ENCODE measurements at places on chromosomes 11 and 22.

DNA sequence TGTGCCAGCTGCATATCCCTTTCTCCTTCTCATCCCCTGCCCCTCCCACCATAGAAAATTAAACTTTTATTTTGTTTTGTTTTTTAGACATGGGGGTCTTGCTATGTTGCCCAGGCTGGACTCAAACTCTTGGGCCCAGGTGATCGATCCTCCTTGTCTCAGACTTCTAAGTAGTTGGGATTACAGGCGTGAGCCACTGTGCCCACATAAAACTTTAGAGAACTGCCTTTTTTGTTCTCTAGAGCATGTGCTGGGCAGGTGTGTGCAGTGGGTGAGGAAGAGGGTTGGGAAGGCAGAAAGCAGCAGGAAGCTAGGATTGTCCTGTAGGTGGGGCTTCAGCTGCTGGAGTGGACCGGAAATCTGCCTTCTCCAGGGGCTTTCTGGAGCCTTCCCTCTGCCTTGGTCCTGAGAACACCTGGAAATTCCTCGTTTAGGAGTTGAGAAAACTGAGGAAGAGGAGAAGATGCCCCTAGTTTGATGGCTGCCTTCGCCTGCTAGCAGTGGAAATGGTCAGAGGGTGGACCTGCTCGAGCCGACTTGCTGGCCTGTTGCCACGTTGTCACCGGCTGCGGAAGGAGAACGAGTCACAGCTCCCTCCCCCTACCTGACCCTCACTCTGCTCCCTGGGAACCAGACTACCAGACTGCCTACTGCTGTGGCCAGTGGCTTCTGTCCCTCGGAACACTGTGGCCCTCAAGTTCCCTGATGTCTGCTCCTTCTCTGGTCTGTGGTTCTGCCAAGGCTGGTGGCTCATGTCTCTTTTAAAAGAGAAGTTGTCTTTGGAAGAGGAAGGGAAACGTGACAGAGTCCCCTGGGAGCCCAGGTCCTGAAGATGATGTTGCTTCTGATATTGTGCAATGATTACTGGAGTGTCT is 4.0 kb downstream of the ST14 start:
- DNase-seq, result no peak

DNA sequence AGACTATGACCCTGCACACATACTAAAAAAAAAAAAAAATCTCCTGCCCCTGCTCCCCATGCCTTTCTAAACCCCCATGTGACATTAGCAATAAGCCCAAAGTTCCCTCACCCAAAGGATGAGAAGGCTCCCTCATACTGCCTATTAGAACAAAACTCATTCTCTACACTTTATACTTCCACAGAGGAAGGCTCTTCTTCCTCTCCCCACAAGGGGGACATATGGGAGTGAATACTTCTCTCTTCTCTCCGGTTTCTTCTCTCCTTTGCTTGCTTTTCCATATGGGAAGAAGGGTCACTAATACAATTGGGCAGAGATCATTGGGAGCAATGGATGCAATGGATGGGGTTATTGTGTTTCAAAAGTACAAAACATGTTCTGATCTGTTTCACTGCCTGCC is 3.3 kb downstream of the OR52L1 start:
- no peak for DNase-seq

- DNase-seq, result no peak
Measured at GRCh38 chr11:92843455-92843854, 126.0 kb upstream of the MTNR1B start.

GRCh38 chr11:79676396-79676795 is 235.6 kb upstream of the TENM4 start:
- DNase-seq, result no peak

DNA sequence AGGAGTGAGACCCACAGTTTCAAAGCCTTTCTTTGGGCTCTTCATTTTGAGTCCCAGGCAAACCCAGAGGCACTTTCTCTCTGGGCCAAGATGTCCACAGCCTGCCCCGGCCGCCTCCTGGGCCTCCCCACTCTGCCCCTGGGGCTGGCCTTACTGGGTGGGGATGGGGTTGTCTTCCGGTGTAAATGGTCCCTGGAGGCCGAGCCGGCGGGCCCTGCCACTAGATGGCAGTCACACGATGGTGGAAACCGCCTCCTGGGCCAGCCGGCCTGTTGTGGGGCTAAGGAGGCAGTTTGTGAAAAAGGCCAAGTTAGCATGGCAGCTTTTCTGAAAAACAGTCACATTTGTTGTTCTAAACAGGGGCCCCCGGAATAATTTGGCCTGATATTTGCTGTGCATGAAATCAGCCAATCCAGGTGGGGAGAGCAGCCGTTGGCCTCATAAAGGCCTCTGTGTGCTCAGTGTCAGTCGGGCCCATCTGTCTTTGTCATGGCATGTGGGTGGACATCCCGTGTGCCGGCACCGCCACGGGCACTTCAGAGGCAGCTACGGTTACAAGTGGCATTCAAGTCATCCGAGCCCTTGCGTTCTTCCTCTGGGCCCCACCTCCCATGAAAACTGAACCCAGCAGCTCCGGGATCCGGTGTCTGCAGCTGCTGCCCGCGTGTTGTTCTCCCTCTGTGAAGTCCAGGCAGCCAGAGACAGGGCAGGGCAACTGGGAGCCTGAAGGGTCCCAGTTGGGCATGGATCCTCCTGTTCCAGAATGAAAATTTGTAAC is 6.5 kb downstream of the MRPL23 start:
- DNase-seq, result no peak

DNA sequence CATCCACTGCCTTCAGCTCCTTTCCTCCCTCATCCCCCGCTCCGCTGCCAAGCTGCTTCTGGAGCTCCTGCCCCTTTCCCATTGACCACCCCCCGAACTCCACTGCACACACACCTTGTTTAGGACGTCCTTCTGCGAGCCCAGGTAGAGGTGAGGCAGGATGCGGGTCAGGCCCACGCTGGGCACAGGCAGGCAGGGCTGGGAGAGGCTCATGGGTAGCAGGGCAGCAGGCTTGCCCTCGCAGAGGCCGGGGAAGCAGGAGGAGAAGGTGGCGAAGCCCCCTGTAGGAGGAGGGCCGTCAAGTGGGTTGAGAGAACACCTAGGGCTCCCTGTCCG is 13.3 kb downstream of the DUSP8 start:
- no peak for DNase-seq

DNA sequence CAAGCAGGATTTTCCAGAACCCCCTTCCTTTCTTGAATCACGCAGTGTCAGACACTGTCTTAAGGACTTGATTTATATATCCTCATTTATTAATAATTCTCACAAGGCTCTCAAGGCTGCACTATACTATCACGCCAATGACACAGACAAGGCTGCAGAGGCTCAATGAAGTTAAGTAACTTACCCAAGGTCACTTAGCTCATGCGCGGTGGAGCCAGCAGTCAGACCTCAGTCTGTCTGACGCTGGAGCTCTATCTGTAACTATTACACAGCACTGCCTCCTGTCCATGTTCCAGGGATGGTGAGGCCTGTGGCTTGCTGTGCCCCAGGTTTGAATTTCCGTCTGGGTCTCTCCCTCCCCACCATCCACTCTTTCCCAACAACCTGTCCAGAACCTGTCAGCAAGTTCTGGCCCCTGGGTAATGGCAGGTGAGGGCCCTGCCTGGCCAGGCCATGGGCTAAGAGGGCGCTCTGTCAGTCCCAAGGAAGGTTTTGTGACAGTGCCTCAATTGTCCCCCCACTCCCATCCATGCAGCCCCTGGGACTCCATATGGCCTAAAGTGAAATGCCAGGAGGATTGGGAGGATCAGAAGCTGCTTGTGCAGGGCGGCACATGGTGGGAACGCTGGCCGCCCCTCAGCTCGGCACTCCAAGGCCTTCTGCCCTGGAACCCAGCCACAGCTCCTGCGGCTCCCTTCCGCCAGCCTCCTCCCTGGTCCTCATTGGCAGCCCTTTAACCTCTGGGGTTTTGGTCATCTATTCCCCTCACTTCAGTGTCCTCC is 8.6 kb downstream of the KCNC1 start:
- no peak for DNase-seq

- DNase-seq, result no peak
Measured at GRCh38 chr22:17853073-17853472, 78.8 kb upstream of the BID start.

GRCh38 chr11:2775083-2775625 is 75.4 kb upstream of the KCNQ1OT1 start:
- DNase-seq, result no peak

- no peak for DNase-seq
Measured at GRCh38 chr11:67780056-67780455, 105.6 kb upstream of the ALDH3B2 start.

DNA sequence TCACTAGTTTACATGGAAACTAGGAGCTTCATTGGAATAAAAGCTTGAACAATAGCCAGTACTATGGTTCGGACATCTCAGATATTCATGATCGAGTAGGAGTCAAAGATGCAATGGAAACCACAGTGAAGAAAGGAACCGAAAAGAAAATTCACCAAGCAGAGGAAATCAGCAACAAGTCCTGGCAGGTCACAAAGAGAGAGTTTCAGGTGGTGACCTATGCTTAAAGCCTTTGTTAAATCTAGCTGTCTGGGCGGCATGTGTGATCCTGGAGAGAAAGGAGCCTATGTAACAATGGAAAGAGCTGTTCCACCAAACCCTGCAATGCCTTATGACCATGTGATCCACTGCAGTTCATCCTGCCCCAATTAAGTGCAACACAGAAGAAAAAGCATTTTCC is 68.9 kb upstream of the POU2AF2 start:
- DNase-seq, result no peak

DNA sequence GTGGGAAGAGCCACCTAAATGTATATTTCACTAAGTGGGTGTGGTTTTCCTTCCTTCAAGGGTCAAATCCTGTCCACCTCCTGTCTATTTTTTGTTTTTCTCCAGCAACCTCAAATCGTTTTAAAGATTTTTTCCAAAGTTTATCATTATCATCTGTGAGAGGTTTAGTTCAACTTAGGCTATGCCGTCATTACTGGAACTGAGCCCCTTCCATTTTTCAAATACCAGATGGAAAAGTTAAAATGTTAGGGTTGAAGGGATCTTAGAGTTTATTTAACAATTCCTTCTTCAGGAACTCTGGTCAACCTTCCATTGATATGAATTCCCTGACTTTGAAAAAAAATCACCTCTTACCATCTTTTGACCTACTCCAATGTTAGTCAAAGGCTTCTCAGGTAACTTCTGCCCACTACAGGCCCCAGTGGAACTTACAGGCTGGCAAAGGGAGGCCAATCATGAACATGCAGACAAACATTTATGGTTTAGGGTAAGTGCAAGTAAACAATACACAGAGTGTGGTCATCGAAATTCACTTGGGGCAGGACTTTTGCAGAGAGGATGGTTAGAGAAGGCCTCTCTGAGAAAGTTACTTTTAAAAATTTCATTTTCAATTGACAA is 45.2 kb downstream of the SYN3 start:
- DNase-seq, result no peak

GRCh38 chr11:117565709-117566108 is 231.3 kb downstream of the DSCAML1 start:
- DNase-seq, result no peak

GRCh38 chr11:69422645-69423044 is 58.8 kb upstream of the LINC01488 start:
- DNase-seq, result no peak

- DNase-seq, result peak; percentile 43
Measured at GRCh38 chr22:40216041-40216756, 38.5 kb downstream of the TNRC6B start.

GRCh38 chr11:37184326-37184725 is 586.3 kb upstream of the RAG2 start:
- DNase-seq, result no peak

DNA sequence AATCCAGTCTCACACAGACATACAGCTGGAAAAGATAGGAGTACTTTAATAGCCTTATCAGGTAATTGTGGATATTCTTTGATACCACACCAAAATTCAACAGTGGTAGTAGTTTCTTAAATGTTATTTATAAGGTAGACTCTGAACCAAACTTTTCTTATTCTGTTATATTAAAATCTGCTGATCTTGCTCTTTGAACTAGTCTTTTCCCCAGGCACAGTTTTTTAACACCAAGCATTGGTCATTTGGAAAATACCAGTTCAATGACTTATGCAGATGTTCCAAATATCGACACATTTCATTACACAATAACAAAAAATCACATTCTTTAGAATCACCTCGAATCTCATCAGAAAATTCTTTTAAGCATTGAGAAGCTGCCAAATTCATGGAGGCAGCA is 7.6 kb downstream of the TRIM66 start:
- DNase-seq, result no peak

DNA sequence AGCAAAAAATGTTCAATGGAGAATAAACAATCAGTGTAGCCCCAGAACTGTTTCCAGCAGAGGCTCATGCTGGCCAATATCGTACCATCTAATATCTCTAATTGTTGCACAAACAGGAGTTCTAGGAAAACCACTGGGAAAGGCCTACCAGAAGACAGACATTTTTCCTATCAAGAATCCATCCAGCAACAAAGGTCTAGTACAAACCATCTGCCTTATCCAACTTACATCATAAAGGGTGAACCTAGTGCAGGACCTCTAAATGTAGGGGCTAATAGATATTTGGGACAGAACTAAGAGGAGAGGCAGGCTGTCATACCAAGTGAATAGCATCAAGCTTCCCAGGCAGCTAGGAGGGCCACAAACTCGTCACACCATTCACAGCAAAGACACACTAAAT is 18.7 kb downstream of the PAX6 start:
- no peak for DNase-seq

DNA sequence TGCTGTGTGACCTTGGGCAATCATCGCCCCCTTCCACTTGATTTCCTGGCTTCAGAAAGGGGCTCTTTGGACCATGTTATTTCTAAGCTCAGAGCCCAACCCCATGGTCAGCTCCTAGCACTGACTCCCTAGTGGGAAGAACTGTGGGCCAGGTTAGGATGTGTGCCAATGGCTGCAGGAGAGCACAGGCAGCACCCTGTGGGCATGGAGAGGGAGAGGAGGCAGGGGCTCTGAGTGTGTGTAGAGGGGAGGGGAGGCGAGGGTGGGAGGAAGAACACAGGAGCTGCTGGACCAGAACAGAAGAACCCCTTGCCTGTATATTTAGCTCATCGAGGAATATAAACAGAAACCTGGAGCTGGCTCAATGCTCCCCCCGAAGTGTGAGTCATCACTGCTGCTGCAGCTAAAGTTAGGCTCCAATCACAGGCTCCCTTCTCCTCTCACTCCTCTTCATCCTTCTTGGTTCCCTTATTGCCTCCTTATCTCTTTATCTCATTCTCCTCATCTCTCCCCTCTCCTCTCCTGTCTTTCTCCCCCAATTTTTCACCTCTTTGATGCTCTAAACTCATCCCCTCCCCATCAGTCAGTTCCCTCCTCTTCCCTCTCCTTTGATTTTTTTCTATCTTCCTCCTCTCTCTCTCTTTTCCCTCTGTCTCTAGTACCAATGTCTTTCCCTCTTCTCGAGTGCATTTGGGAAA is 14.5 kb upstream of the RPS19BP1 start:
- no peak for DNase-seq

- no peak for DNase-seq
Measured at GRCh38 chr11:61460986-61461385, 31.1 kb downstream of the SDHAF2 start.

- no peak for DNase-seq
Measured at GRCh38 chr11:121870206-121871045, 245.6 kb downstream of the BLID start.

All from activated CD4-positive, alpha-beta T cell treated with anti-CD3 and anti-CD28 coated beads, Interleukin-2, Interleukin-6, amounts not matched to agents 100 ng/mL and 50 ng/mL, durations not matched to agents 16 hours and 8 hours (primary cell).